Peyer's patch (tissue), 4 donors: ENCODE measurements at places on chromosomes 1 and 21. TPM values are rescaled to one million over a fixed set of nuclear protein-coding genes. Genes with fewer than 3 reads are reported as not detected.
A peak's percentile ranks its signal among the peaks of the same experiment; 100 is the strongest.

The MMEL1 gene
- total RNA-seq = 43.5 TPM

The PWP2 gene
- total RNA-seq = 63.5 TPM

DNA sequence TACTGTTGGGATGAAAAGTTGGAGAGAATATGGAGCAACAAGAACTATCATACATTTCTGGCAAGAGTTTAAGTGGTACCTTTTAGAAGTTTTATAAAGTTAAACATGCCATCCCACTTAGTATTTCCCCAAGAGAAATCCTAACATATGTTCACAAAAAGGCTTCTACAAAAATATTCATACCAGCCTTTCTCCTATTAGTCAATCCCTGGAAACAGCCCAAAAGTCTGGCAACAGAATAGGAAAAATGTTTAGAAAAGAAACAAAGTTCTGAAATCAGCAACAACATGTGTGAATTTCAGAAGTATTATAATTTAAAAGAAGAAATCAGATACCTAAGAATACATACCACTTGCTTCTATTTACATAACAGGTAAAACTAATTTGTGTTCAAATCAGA is 271.0 kb downstream of the DSCAM start:
- H3K36me3 ChIP-seq = no peaks in the 10 kb centered on the region
- no peak for DNase-seq
- no peak overlapping the region for H3K27ac ChIP-seq
- H3K27me3 ChIP-seq = no peaks in the 10 kb centered on the region
- H3K4me3 ChIP-seq = no peak overlapping the region

DNA sequence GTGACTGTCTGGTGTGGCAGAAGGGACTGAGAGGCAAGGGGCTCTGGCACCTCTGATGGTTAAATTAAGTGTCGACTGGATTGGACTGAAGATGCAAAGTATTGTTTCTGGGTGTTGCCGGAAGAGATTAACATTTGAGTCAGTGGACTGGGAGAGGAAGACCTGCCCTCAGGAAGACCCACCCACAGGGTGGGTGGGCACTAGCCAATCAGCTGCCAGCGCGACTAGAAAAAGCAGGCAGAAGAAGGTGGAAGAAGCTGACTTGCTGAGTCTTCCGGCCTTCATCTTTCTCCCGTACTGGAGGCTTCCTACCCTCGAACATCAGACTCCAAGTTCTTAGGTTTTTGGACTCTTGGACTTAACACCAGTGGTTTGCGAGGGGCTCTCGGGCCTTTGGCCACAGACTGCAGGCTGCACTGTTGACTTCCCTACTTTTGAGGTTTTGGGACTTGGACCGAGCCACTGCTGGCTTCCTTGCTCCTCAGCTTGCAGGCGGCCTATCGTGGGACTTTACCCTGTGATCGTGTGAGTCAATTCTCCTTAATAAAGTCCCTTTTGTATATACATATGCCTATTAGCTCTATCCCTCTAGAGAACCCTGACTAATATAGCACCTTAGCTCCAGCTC is 79.6 kb downstream of the KAZN start:
- no peak overlapping the region for H3K27ac ChIP-seq
- no peaks in the 10 kb centered on the region for H3K27me3 ChIP-seq
- no peak overlapping the region for H3K4me3 ChIP-seq
- no peaks in the 10 kb centered on the region for H3K4me1 ChIP-seq

GRCh38 chr1:211735208-211736170 is 60.1 kb upstream of the NEK2 start:
- DNase-seq = peak; percentile 61
- no peaks in the 10 kb centered on the region for H3K36me3 ChIP-seq
- no peaks in the 10 kb centered on the region for H3K27me3 ChIP-seq
- H3K4me3 ChIP-seq = no peak overlapping the region
